ENCODE measurements at places on chromosomes 11 and 22.

DNA sequence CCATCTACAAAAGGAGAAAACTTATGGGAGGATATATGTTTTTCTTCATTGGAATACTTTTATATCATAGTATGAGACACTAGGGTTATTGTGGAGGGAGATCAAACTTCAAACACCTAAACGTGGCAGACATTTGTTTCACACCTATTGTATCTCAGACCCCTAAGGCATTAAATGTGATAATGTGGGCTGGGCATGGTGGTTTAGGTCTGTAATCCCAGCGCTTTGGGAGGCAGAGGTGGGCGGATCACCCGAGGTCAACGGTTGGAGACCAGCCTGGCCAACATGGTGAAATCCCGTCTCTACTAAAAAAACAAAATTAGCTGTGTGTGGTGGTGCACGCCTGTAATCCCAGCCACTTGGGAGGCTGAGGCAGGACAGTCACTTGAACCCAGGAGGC, 75.5 kb downstream of the PRR5L start:
- no peak for DNase-seq

- no peak for DNase-seq
Observed at GRCh38 chr11:132072044-132072857, 701.8 kb downstream of the NTM start.

DNA sequence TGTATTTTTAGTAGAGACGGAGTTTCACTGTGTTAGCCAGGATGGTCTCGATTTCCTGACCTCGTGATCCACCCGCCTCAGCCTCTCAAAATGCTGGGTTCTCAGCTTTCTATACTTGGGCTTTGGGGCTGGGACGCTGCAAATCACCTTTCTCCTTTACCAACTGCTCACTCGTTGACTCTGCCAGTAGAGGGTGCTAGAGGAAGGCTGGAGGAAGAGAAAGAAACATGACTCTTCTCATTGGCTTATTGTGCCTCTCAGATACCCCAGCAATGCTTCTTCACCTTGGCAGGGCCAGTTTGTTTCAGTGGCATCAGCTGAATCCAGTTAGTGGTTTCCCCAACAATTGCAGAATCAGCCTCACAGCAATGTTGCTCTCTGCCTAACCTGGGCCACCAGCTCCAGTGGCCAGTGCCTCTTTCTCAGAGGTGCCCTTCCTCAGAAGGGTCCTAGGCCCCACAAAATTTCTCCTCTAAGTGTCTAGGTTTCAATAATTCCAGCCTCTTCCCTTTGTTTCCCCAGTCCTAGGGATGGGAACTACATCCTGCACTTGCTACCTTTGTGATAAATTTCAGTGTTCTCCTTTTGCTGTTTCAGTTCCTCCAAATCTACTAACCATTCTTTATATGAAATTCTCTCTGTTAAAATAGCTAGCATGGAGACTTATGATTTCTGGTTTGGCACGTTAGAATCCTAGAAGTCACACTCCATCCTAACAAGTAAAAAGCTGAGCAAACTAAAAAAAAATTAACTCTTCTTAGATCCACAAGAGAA, 71.5 kb upstream of the VSTM5 start:
- peak; percentile 87 for DNase-seq

DNA sequence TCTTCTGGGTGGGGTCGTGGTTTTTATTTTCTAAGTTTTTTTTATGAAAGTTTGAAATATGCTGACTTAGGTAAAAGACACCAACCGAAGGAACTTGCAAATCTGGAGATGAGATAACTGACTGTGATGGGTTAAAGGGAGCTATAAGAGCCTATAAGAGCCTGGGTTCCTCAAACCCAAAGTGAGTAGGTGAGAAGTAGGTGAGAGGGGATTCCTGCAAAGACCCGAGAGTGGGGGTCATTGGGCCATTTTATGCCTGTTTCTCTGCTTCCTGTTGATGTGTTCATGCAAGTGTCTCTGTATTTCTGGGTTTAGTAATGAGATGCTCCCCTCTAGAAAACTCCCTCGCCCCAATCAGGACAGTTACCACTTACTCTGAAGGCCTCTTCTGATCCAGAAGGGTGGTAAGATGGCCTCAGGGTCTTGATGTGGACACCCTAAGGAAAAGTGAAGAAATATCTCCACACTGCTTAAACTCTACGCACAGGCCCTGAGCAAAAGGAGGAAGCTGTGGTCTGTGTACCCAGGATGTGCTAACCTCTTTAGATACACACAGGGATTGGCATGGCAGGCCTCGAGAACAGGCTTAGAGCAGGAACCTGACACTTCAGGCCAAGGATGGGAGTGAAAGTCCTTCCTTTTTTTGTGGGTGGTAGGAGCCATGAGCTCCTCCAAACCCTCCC, 1.8 kb downstream of the FLI1 start:
- DNase-seq, result peak; percentile 52

GRCh38 chr22:29890760-29891159, 7.8 kb downstream of the MTMR3 start:
- DNase-seq, result no peak

DNA sequence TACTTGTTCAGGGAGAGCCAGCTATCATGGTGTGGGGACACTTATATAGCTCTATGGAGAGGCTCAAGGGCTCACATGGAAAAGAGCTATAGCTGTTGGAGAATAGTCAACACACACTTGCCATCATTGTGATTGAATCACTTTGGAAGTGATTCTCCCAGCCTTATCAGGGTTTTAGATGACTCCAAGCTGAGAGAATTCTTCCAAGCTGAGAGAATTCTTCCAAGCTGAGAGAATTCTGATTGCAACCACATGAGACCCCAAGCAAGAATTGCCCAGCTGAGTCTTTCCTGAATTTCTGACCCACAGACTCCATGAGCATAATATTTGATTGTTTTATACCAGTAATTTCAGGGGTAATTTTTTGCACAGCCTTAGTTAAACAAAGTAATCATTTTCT, 1318.3 kb upstream of the RAG2 start:
- DNase-seq, result no peak

GRCh38 chr11:12075822-12076821, 34.3 kb upstream of the MICAL2 start:
- no peak for DNase-seq

GRCh38 chr22:37701141-37701786, 4.4 kb downstream of the TRIOBP start:
- DNase-seq, result peak; percentile 16

GRCh38 chr22:17213976-17214375, 5.3 kb downstream of the ADA2 start:
- peak; percentile 46 for DNase-seq

DNA sequence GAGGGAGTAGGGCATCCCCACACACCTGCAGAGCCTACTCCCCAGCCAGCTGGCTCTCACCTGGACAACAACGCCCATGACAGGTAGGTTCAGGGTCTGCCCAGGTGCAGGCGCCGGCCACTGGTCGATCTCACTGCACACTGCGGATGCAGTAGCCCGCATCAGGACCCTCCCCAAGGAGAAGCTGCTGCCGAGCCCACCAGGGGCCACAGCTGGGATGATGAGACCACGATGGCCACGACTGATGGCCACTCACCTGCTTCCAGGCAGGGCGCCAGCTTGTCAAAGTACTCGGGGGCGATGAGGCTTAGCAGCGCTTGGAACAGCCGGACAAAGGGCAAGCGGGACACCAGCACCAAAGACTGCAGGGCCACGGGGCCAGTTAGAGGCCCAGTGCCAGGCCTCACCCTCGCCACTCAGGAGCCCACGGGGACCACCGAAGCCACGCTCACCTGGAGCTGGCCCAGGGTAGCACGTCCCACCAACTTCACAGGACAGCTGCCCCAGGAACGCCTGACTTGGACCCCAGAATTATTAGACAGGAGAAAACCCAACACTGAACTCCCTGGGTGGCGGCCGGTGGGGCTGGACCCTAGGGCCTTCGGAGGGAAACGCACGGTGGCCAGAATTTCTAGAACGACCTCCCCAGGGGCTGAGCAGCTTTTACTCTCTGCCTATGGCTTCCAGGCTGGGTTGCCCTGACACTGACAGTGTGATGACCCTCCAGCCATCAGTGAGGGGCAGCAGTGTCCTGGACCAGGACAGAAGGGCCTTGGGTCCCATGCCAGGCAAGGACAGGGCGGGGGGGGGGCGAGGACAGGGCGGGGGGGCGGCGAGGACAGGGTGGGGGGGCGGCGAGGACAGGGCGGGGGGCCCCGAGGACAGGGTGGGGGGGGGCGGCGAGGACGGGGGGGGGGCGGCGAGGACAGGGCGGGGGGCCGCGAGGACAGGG, 8.9 kb upstream of the PLXNB2 start:
- no peak for DNase-seq

DNA sequence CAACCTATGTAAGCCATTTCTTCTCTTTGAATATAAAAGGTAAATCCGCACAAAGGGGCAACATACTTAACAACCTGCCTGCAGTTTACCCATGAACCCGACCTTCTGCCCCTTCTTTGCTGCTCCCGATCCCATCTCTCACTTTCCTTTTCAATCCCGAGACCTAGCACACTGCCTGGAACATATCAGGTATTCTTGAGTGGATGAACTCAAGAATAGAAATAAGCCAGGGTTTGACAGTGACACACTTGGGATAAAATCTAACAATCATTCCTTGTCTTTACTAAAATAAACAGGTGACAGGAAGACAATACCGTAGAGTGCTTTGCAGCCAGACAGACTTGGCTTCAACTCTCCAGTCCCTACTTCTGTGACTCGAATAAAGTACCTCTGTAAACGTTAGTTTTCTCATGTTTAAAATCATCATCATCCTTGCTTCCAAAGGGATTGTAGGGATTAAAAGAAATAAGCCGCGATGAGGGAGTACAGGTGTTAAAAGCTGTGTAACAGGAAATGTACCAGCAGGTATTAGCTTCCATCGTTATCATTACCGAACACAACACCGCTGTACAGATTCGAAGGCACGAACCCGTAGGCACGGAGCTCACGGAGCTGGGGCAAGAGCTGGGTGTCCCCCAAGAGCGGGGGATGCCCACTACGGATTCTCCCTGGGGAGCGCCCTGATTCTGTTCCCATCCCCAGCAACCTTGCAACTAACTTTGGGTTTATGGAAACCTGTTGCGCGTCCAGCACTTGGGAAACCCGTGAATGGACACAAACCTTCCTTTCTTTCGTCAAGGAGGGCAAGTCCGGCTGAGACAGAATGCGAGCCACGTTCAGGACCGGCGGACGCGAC, 720 bp downstream of the UFD1 start:
- DNase-seq, result peak; percentile 20

DNA sequence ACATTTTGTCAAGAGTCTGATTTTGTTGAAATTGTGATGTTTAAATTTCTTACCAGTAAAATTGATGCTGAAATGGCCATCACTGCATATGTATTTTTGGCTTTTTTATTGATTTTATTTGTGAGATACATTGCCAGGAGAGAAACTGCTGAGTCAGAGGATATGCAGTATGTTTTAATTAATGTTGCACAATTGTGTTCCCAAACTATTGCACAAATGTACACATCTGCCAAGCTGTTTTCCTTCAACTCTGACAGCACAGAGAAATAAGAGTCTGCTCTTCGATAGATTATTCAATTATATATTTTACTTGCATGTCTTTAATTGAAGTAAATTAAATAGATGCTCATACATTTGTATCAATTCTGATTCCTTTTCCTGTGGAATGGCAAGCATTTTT, 640.2 kb upstream of the LUZP2 start:
- DNase-seq, result no peak

GRCh38 chr11:28616160-28616965, 508.2 kb downstream of the METTL15 start:
- no peak for DNase-seq
